Hindlimb muscle (tissue), 1 donor: ENCODE measurements at places on chromosomes 12 and 14.

DNA sequence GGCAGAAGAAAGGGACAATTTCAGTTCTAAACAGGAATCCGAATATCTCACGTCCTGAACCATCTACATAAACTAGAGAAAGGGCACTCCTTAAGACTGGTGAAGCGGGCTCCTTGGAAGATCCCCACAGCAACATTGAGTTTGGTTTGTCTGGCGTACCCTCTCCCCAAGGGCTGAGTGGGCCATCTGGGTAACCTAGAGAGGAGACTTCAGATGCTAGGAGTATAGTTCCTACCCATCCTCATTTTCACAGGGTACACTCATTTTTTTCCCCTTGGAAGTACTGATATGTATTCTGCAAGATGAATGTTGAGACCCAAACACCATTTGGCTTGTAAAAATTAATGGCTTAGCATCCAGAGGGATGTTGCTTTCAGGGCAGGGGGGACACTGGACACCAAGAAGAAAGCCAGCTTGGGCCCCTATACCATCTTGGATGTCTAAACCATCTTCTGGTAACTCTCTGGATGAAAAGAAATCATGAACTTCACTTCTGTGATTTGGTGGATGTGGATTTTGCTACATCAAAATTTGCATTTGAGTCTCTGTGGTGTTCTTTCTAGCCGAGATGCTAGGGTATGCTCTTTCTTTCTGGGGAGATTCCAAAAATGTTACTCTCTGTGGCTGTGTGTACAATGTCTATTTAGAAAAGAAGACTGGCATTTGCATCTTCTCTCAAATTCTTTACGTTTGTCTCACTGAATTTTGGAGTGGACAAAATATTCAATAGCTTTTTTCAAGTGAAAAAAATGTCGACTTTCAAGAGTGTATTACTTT is 97.7 kb downstream of the ETV6 start:
- DNase-seq, result no peak

- no peak for DNase-seq
These were observed 68.9 kb upstream of the YARS2 start for GRCh38 chr12:32824596-32824995.

- DNase-seq, result no peak
These were observed 320.9 kb downstream of the NRXN3 start for GRCh38 chr14:78491048-78491447.

GRCh38 chr12:113065126-113066007 is 8.8 kb downstream of the DTX1 start:
- DNase-seq, result peak; percentile 27

- peak; percentile 66 for DNase-seq
These were observed 26.4 kb downstream of the TESPA1 start for GRCh38 chr12:54958048-54958658.

DNA sequence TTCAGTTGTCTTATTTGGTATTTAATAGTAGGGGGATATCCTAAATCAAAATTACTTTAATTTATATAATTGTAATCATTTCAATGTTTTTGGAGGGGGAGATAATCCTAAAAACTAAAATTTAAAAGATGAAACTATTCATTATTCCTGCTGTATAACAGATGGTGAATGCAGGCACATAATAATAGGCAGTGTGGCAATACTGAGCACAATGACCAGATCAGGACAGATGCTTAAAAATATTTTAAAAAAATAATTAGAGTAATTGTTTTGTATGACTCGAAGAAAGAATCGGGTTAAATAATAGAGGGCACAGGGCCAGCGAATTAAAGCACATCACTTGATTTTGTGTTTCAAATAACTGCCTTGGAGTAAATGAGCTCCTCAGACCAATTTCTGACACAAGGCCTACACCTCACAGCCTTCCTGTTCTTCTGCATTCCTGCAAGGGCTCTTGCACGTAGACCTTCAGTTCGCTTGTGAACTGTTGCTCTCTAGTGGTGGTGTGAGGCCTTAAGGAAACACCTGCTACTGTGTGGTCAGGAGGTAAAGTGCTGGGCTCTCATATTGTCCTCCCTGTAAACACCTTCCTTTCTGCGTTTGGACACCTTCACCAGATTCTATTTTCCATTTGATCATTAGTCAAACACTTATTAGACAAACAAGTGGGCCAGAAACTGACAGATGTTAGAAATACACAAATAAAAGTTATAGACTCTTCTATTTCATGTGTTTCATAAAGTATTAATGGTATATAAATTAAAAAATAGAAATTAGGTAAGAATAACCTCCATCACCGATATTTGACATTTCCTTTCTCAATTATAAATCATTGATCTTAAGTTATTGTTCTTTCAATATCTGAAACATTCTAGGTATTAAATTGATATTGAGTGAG is 29.3 kb upstream of the KLRF1 start:
- no peak for DNase-seq
